ENCODE measurements at places on chromosomes 12 and 14.

- no peak for DNase-seq
These were observed 48.0 kb downstream of the AACS start for GRCh38 chr12:125113263-125113662.

GRCh38 chr14:22843123-22843925, 6.9 kb downstream of the MMP14 start:
- DNase-seq: no peak

DNA sequence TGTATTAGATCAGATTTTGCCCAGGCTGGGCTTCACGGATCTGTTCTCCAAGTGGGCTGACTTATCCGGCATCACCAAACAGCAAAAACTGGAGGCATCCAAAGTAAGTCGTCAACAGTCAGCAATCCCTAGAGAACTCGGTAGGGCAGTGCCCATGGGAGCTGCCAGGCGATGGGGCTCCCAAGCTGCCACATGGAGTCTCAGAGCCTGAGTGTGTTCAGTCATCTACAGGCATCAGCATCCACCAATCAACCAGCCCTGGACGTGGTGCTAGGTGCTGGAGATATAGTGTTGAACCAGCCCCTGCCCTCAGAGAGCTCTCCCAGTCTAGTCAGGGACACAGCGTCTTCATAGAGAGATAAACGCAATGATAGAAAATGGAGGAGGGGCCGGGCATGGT, 6.9 kb downstream of the SERPINA4 start:
- DNase-seq: no peak

DNA sequence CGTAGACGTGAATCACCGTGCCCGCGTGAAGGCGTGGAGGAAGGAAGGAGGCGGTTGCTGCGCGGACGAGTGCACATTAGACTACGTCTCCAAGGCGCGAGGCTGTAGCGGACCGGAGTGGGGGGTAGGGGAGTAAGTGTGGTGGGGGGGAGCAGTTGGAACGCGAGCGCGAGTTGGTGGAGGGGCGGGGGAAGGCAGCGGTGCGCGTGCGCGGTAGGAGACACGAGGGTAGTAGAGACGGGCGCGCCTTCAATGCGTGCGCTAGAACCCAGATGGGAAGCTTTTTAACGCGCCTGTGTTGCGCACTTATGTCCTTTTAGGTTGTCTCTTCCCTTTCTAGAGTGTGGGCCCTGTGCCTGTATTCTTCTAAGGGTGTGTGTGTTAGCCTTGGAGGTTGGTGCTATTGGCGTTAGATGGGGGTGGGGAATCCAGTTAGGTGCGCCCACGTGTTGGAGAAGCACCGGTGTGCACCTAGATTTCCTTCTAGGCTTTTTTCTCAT, 604 bp downstream of the EIF4B start:
- peak; percentile 84 for DNase-seq

GRCh38 chr12:52145228-52146088, 46.4 kb downstream of the KRT80 start:
- no peak for DNase-seq

DNA sequence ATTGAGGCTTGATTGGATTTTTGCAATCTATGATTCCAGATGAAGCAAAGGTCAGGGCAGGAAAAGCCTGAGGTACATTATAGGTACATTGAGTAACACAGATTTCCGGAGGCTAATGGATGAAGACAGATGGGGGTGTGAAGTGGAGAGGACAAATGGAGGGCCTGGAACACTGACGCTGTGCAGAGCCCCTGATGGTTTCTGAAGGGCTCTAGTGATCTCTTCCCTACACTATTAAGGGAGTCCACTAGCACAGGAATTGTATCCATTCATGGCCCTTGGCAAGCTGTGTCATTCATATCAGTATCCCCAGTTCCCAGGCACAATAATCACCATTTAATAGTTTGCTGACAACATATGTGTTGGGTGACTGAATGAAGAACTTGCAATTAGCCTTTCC, 284.8 kb downstream of the ITPR2 start:
- DNase-seq: no peak
